ENCODE measurements at places on chromosomes 12 and 14.
A peak's percentile ranks its signal among the peaks of the same experiment; 100 is the strongest.

DNA sequence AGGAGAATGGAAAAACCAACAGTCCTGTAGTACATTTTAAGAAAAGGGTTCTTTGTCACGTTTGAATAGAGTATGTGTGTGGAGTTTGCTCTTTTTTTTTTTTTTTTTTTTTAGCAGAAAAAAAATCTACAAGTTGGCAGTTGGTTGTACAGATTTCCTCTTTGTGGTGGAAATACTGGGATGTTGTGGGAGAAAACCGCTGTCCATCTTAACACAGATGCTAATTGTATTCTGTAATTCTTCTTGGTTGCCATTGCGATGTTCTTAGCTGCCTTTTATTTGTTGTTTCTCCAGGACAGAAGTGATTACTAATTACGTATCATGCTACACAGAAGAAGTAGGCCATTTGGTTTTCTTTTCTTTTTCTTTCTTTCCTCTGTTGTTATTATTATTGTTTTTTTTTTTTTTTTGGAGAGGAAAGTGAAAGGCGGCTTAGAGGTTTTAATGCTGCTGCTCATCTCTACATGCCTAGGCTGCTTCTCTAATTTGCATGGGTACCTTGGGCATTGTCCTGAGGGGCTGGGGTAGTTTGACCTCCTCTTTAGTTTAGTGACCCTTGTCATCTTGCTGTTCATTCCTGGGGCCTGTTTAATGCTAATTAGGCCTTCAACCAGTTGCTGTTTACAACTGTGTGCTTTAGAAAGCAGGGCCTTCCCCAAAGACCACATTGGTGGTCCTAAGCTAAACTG is 94.7 kb downstream of the TMTC2 start:
- no peak for DNase-seq

- DNase-seq, result peak; percentile 36
These were observed 59.7 kb downstream of the SLC38A1 start for GRCh38 chr12:46209170-46209569.

GRCh38 chr14:24254630-24255392 is 8.2 kb downstream of the TGM1 start:
- DNase-seq, result no peak

GRCh38 chr12:66066929-66067523 is 63.5 kb downstream of the LLPH start:
- no peak for DNase-seq

DNA sequence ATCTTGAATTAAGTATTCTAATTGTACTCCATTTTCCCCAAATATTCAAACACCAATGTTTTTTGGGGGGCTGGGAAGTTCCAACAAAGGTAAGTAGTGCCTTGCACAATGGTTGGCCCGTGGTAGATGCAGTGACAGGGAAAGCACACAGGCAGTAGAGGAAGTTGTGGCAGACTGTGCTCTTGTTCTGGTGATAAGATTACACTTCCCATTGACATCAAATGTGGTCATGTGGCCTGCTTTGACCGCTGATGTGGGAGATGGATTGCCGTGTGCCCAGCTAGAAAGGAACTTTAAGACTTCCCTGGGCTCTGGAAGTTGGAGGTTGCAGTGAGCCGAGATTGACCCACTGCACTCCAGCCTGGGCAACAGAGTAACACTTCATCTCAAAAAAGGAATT is 223.8 kb downstream of the VRK1 start:
- no peak for DNase-seq

DNA sequence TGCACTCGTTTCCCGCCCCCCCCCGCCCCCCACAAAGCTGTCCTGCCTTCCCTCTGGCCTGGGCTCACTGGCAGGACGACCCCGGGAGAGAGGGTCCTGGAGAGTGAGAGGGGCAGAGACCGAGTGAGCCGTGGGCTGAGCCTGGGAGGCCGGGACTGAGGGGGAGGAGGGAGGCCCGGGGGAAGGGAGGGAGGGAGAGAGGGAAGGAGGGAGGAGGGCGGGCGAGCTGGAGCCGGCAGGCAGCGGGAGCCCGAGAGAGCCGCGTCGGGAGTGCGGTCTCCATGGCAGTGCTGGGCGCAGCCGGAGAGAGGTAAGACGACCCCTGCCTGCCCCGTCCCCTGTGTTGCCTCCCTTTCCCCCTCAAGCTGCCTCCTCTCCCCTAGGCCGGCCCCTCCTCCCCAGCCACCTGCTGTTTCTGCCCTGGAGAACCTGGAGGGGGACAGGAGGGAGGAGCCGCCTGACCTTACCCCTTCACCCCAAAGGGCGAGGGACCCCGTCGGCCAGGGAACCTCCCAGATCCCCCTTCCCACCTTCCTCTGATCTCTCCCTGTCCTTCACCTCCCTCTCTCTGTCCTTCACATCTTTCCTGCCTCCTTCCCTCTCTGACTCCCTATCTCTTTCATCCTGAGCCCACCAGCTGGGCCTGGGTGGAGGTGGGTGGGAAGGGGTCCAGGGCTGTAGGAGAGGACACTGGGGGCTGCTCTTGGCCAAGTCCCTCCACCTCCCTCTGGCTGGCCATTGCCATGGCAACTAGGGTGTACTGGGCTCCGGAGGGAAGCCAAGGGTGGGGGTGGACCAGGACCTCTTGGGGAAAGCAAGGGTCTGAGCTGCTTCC is at the start of gene GPR162:
Gene GPR162, plus strand, starts transcription at position 231 of the 835 bp plus-strand sequence. CDS start 2,078 bp downstream, outside the sequence.
- peak; percentile 59 for DNase-seq

GRCh38 chr12:122473543-122474323 is 27.0 kb downstream of the ZCCHC8 start:
- DNase-seq, result no peak

Measured in NCI-H1105 (cell line).